NCI-H187 (cell line): ENCODE measurements at places on chromosomes 5 and 9.

DNA sequence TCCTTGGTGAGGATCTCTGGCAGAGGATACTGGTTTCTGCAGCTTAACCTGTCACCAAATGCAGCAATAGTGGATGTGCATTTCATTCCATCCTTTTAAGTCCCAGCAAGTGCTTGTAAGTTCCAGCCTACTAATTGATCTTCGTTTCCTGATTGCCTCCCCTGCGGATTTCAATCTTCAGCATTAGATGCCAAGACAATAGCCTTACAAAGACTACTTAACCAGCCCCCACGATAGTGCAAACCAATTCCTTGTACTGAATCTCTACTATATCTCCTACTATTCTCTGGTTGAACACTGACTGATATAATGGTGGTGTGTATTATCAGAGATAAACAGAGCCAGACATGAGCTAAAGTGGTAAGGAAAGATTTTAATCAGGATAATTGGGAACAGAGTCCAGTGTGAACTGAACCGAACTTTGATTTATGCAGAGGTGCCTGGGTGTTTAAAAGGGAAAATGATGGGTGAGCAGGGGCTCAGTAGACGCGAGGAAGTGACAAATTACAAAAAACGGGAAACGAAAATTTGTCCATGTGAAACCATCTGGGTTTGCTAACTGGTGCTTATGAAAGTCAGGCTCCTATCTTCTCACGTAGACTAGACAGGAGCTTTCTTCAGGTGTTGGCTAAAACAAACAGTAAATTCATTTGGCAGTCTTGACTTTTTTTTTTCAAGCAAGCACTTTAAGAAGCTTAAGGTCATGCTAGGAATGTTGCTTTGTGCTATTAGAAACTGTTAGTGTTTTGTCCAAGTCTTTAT lies 106.9 kb upstream of the ST8SIA4 start:
- DNase-seq, result no peak

DNA sequence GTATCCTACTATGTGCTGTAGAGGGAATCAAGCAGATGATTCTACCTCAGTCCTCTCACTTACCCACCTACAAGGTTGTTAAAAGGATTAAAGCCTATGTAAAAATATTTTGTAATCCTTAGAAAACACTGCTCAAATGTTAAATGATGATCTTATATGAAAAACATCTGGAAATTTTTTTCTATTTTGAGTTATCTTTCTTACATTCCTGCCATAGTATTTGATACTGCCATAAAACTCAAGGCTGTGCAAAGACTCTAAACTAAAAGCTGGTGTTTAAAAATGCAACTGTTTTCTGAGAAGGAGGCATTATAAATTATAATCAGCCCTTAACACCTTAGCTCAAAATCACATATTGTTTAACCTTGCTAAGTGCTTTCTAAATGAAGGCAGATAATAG lies 474.2 kb downstream of the PRELID2 start:
- DNase-seq, result no peak

GRCh38 chr5:71828291-71829040 lies 109.4 kb downstream of the CARTPT start:
- no peak for DNase-seq

DNA sequence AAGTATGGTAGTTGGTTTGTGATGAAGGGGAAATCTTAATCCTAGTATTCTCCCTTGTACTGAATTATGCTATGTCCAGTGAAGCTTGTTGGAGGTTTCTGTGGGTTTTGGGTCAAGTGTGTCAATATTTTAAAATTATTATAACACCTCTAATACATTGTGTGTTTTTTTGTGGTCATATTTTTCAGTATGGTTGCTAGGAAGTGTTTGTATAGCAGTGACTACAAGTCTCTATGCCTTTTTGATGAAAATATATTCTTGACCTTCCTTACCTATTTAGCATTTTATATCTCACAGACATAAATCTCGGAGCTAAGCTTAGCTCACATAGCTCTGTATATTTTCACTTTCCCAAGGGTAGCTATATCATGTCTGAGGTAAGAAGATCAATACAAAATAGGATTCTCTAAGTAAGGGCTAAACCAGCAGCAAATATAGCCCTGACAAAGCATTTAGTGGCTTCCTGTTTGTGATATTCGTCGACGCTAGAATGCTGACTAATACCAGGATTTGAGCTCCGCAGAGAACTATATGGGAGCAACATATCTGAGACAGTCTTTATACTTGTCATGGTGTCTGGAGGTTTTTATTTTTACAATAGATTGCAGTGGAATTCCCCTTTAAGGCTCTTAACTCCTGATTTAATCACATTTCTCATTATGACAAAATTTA lies 82.3 kb downstream of the MACIR start:
- DNase-seq, result no peak

- DNase-seq, result no peak
Measured at GRCh38 chr5:149621415-149622098, 40.3 kb downstream of the ARHGEF37 start.

GRCh38 chr9:76999261-76999660 lies 20.2 kb upstream of the FOXB2 start:
- DNase-seq, result no peak

DNA sequence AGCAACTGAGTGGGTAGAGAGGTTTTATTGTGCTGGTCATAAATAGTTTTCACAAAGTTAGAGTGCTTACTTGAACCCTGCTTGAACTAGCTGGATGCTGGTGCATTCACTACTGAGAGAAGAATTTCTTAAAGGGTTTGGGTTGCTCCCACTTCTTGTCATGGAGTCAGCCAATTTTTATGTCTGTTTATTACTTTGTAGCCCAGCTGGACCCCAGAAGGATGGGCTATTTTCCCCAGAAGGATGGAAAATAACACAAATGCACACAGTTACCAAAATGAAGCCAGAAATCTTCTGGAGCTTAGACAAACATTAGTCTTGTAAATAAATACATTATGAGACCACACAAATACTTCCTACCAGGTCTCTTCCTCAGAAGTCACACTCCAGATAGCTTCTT lies 480.8 kb upstream of the TNC start:
- DNase-seq, result no peak

DNA sequence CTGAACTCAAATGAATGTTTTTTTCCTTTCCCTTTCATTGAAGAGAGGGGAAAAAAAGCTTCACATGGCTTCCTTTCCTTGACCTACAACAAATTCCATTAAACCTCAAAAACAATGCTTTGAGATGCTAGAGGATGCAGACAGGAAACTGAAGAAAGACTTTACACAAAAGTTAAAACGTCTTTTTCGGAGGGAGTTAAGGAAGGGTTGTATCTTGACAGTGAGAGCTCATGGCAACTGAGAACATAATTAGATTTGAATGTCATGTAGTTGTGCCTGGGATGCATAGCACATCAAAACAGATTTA lies 66.4 kb downstream of the EBF1 start:
- DNase-seq, result no peak

GRCh38 chr9:91071184-91071990 lies 269.8 kb downstream of the SYK start:
- no peak for DNase-seq

DNA sequence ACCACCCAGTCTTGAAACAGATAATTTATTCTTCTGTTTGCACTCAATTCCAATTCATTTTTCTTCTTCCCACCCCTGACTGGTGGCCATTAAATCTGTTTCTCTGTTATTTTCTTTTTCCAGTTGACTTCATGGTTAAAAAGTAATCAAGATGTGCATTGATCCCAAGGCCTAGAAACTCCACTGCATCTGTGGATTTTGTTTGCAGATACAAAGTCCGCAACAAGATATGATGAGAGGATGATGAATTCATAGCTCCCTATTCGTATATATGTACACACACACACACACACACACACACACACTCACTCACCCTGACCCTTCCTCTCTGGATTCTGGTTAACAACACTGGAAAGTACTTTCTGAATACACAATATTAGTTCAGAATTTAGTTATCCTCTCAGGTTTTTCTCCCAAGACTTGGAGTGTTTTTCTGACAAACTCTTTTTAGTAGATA lies 52.4 kb downstream of the CD180 start:
- no peak for DNase-seq

DNA sequence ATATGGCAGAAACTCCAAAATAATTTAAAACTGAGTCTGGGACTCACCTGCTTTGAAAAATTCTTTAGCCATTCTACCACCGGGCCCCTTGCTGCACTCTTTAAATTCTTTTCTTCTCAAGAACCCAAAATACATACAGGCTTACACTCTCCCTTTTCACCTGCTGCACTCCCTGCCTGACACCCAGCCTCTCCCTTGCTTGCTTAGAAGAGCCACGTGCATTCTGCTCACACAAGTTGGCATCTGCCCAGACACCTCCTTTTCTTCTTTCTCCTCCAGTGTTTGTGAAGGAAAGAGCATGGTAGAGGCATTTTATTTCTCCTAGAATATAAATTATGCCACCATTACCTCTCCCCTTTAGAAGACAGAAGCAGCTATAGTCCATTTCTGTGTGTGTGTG lies 39.0 kb upstream of the AOPEP start:
- no peak for DNase-seq

DNA sequence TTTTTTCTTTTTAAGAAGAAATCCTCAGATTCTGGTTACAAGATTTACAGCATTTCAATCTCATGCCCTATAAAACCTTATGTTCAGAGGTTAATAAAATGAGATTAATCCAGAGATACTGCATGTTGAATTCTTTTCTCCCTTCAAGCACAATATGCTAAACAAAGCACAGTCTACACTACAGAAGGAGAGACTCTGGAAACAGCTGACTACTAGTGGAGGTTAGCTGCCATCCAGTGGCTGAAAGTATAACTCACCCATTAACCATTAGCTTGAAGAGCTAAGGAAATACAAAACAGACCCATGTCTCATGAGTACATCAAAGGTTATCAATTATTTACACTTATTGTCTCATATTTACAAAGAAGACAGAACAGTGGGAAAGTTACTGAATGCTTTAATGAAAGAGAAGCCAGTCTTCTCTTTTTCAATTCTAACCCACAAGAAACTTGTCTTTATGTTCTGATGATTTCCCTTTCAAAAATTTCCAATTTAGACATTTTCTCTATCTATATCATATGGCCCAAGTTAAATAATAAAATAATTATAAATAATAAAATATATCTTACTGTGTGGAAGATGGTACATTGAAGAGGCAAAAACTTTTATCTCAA lies 12.7 kb upstream of the DNAH5 start:
- peak; percentile 36 for DNase-seq

DNA sequence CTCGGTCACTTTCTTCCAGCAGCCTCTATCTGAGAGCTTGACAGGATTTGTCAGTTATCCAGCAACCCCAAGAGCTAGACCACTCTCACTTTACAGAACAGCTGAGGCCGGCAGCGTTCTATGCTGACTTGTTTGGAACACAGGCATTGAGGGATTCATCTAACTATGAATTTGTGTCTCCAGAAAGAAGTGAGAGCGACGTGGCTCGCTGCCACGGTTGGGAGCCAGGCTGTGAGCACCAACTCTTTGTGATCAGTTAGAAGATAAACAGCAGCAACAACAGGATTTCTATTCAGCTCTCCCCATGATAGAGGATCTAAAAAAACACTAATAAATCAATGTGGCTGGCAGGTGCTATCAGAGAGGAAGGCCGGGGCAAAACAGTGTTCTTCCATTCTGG lies 58.6 kb downstream of the NPR3 start:
- no peak for DNase-seq
